Muscle of back (tissue), 13 donors: ENCODE measurements at places on chromosomes 4 and X. TPM values are rescaled to one million over a fixed set of nuclear protein-coding genes. Genes with fewer than 3 reads are reported as not detected.

EPHA5 gene
- polyA plus RNA-seq: 0.73 TPM

ZCCHC13 gene
- polyA plus RNA-seq: not detected

USP17L21 gene
- not detected for polyA plus RNA-seq

ANXA5 gene
- 402 TPM for polyA plus RNA-seq

HTRA3 gene
- polyA plus RNA-seq: 67.2 TPM

PJA1 gene
- polyA plus RNA-seq: 79.2 TPM

HAUS7 gene
- 22.0 TPM for polyA plus RNA-seq

TMPRSS11A gene
- polyA plus RNA-seq: not detected

CTAG1B gene
- polyA plus RNA-seq: not detected

DNA sequence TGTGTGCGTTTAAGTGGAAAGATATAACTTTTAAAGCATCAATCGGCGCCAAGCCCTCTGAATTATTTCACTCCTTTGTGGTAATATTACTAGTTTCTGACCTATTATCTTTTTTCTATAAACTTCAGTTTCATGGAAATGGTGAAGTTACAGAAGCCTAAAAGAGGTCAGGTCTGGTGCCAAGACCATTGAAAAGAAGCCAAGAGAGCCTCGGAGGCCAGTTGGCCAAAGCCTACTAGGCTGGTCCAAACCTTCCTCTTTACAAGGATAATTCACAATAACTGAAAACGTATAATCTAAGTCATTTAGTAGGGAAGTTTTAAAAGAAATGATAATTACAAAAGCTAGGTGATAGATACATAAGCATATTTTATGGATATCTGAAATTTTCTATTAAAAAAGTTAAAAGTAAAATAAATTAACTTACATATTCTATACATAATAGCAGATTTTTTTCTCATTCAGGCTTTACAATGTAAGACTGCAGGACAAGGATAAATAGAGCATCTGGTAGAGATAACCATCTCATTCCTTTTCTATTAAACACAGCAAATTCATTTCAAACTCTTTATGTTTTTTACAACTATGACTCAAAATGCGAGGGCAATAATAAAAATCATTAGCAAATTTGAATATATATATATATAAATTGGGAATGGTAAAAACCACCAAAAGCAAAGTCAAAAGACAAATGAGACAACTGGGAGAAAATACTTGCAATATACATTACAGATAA lies 49.2 kb downstream of the WDFY3 start:
- no peak for DNase-seq

DNA sequence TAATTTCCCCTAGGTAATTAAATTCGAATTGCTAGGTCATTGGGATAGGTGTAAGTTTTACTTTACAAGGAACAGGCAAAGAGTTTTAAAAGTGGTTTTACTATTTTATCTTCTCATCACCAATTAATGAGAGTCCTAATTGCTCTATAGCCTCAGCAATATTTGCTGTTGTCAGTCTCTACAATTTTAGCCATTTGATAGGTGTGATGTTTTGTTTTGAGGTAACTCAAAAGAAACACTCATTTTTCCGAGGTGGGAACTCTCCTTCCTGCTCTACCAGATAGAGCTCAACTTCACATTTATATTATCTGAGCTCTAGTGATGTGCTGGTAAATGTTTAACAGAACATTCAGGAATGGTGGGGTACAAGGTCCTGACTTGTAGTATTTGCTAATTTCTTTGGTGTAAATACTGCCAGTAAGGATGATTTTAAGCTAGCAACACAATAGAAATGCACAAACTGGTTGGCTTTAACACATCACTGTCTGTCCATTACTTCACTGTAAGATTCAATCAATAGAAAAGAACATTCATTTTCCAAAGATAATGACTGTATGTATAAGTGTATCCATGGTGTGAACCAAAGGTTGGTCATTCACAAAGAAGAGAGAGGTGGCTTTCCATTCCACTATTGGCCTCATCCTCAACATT lies 62.7 kb downstream of the LDB2 start:
- DNase-seq: no peak

DNA sequence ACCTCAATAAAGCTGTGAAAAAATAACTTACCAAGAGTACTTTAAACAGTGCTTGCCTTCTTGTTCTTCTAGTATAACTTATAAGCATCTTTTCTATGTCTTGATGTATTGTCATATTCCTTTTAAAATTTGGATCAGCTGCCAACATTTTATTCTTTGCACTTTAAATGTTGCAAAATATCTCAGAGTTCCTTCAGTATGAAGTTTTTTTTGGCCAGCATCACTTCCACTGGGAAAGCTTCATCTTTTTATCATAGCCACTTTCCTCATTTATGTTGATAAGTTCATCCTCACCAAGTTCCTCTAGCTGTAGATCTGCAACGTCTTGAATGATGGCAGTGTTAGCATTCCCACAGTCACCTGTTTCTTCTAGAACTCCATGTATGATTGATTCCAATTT lies 24.2 kb downstream of the CXorf58 start:
- DNase-seq: peak; percentile 15

DNA sequence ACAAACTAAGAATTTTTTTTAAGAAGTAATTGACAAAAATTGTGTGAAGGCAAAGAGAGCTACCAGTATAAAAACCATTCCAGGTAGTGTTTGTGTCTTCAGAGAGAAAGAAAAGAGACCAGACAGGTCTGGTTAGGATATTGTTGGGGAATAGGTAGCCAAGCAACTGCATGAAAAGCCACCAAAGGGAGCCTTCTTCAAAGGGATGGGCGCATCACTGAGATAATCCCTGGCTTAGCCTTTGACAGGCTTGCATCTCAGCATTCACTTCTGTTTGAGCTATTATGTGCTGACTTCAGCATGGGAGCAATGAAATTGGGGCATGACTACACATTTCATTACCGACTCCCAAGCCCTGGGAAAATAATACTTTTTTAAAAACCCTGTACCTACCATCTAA lies 496.6 kb downstream of the IL1RAPL1 start:
- no peak for DNase-seq

- DNase-seq: no peak
Observed at GRCh38 chrX:100731441-100732281, at the start of gene SYTL4. Gene SYTL4, minus strand, starts transcription at chrX:100732121. Its CDS starts 30,084 bp downstream, at chrX:100702037.

GRCh38 chr4:84994280-84994679 lies 27.8 kb upstream of the WDFY3 start:
- DNase-seq: peak; percentile 68

- no peak for DNase-seq
Observed at GRCh38 chr4:112778520-112778919, 141.6 kb downstream of the LARP7 start.

DNA sequence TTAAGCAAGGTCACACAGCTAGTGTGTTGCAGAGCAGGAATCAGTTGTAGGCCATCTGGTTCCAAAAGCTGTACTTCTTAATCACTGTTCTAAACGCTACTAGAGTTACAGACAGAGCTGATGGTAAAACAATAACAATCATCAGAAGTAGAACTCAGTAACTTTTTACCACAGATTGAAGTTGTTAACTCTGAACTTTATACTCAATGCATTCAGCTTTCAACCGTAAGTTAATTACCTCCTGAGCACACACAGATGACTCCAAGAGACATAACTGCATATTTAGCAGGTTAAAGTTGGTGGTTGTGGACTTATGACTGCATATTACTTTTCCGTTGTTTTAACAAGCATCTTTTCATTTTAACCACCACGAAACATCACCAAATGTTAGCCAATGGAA lies 127.3 kb downstream of the PRSS12 start:
- DNase-seq: no peak

- no peak for DNase-seq
Observed at GRCh38 chrX:31071262-31071661, 579 bp downstream of the FTHL17 start.

DNA sequence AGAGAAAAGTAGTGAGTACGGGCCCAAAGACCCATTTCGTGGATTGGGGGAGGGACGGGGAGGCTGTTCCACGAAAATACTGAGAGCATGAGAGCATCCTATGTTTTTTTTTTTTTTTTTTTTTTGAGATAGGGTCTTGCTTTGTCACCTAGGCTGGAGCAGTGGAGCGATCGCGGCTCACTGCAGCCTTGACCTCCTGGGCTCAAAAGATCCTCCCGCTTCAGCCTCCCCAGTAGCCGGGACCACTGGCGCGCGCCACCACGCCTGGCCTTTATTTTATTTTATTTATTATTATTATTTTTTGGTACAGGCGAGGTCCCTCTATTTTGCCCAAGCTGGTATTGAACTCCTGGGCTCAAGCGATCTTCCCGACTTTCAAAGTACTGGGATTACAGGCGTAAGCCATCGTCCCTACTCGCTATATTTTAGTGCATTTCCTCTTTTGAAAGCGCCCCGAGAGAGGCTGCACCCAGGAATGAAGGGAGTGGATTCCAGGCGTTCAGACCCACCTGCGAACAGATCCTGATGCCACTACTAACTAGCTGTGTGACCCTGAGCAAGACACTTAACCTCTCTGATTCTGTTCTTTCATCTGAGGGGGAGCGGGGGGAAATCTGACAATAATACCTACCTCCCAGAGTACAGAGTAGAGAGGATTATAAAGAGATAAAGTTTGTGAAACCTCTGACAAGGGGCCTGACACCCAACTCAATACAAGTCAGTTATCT lies 5.4 kb upstream of the MSX1 start:
- no peak for DNase-seq

DNA sequence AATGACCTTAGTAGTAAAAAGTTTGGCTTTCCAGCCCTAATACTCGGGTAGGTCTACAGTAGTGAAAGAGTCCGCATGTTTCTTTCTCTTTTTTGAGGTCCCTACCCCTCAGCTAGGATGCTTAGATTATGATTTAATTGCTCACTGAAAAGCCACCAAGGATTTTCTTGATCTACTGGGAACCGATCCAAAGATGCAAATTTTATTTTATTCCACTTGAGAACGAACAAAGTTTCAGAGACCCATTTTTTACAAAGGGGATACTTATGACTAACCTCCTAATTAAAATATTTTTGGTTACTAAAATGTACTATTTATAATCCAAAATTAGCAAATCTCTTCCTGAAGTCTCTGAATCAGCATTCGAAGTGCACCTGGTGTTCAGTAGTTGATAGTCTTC lies 14.3 kb upstream of the PDHA2 start:
- no peak for DNase-seq

GRCh38 chr4:173014113-173014558 lies 154.5 kb upstream of the GALNT7 start:
- DNase-seq: no peak
